ENCODE measurements at places on chromosomes 4 and X.

- no peak for DNase-seq
Observed at GRCh38 chr4:8128100-8128856, 30.3 kb downstream of the ABLIM2 start.

- DNase-seq = no peak
Observed at GRCh38 chrX:3699821-3700381, 13.5 kb downstream of the PRKX start.

- no peak for DNase-seq
Observed at GRCh38 chr4:23932901-23933308, 43.1 kb upstream of the PPARGC1A start.

DNA sequence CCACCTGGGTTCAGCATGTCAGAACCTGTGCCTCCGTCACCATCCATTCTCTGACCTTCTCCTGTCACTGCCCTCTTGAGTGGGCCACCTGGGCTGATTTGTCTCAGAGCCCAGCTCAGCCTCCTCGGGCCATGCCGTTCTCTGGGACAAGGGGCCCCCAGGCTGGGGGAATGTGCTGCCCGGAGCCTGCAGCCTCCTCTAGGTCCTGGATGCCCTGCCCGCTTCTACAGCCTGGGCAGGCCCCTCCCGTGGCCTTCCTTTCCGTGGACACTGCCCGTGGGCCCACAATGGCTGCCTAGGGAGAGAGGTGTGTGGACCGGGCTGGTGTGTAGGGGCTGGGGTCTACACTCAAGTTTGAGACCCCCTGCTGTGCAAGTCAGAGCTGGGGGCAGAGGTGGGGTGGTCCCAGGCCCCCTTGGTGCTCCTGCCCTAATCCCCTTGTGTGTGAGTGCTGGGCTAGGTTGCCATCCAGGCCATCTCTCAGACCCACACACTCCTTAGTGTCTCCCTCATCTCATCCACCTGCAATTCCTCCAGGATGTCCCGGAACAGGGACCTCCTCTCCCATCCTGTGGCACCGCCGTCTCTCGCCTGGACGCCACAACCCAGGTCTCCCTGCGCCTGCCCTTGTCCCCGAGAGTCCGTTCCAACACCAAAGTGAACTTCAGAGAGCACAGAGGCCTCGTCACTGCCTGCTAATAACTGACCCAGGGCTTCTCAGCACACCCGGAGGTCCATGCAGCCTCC lies 12.4 kb downstream of the PSAPL1 start:
- peak; percentile 7 for DNase-seq

GRCh38 chr4:69991016-69991415 lies 4.8 kb upstream of the STATH start:
- no peak for DNase-seq

DNA sequence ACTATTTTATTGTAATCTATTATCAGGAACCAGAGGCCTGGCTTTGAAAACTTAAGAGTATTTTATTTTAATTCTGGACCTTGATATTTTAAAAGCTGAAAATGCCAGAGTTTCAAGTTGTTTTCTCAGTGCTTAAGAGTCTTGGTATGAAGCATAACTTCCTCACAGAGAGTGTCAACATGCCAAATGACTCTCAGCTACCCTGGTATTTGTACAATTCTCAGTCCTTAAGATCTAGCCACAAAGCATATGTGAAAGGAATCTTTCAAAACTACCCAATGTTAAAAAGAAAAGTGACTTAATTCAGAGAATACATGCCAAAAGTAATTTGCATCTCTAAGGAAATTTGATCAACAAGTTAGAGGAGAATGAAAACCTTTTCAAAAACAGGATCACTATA lies 171.9 kb downstream of the DKK2 start:
- DNase-seq = no peak

DNA sequence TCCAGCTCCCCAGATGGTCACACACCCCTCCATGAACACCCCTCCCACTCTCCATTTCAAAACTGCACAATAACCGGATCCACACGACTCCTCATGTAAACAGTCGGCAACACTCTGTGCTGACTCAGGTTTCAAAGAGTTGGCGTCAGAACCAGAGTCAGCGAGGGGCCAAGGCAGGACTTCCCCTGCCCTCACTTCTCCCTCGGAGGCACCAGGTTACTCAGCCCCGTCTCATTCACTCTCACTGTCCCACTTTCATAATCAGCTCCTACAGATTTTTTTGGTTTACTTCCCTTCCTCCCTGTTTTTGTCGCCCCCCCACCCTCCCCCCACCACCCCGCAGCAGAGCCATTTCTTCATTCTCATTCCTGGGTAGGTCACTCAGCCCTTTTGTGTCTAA lies 2.7 kb upstream of the TIMP1 start:
- DNase-seq = no peak

DNA sequence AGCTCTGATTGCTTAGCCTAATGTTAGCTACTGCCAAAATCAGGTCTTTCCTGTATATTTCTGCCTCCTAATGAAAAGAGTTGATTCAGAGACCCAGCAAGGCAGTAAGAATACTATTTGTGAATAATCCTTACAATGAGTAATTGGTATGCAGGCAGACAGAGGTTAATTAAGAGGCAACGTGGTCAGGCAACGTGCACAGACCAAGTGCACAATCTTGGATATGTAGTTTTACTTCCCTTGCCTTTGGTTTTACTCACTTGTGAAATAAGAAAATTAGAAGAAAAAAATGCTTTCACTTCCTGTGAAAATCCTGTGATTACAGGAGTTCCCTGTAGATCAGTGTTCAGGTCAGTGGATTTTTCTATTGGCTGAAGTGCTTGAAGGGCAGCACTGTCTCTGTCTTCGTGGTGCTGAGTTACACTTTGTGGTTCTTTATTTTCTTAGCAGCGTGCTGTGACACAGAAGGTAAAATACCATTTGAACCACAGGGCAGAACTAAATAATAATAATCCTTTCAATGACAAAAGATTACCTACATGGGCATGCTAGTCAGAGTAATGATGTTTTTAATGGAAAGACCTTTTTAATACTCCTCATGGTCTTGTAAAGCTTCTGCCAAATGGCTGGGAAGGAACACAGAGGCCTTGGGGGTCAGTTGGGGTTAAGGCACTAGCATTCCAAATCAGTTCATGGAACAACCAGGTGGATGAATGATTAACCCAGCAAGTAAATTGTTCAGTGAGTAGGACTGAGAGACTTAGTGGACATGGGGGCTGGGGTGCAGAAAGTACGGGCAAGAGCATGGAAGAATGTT lies 430.9 kb downstream of the MAPK10 start:
- DNase-seq = no peak

- no peak for DNase-seq
Observed at GRCh38 chr4:173564461-173564860, 34.4 kb upstream of the HAND2 start.

- DNase-seq = no peak
Observed at GRCh38 chr4:83285055-83285407, 433 bp upstream of the COQ2 start.

DNA sequence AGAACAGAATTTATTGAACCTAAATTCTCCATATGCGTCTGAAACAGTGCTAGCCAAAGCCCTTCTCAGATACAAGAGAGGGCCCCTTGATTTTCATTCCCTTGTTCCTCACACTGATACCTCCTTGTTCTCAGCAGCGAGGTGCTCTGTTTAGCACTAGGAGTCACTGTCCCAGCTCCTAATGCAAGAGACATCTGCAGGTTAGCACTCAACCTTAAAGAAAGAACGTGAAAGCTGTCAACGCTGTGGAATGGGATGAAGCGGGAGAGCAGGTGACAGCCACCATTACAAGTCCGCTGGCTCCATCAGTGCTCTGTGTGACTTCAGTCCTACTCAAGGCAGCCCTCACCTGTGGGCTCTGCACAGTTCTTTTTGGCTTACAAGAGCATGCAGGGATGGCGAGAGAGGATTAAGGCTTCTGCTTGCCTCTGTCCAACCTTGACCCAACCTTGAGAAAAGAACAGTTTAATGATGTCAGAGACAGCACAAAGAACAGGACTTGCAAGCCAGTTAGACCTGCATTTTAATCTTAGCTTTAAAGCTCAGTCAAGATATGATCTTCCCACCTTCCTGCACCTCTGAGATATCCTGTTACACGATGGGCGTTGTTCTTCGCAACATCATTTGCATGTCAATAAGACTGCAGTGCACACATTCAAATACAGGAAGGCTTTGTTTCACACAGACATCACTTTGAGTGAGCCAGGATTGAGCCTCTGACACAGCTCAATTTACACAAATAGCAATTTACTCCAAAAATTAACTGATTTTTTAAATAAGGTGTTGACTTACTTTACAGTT lies 95.1 kb downstream of the ARSF start:
- no peak for DNase-seq

DNA sequence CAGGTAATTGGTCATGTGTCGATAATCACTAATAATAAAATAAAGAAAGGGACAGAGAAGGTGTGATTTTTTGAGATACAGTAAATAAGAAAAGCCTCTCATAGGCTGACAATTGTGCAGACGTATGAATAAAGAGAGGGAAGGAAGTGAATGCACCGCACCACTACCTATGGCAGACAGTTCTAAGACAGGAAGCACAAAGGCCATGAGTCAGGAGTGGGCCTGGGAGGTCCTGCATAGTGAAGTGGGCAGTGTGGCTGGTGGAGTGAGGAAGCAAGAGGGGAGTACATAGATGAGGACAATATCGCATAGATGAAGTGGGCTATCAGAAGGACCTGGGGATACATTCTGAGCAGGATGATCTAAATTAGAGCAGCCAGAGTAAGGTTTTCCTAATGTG lies 75.6 kb downstream of the BMP3 start:
- DNase-seq = no peak

- no peak for DNase-seq
Observed at GRCh38 chr4:41957634-41958033, 22.4 kb downstream of the TMEM33 start.

GRCh38 chrX:25026576-25026975 lies 10.8 kb upstream of the ARX start:
- no peak for DNase-seq

DNA sequence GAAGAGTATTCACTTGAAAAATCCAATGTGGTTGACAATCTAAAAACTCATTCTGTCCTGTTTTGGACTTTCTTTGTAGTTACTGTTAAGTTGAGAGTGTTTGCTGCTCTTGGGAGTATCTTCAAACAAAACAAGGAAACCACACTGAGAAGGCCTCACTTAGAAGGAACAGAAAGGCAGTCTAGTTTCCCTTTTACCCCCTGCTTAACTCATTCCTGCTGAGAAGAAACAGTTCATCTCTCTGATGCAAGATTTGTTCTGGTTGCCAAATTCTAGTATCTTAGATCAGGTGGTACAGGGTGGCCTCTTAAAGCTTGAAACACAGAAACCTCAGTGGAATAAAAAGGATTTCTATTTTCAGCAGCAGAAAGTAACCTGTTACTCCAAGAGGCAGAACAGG lies 41.4 kb downstream of the GUCY2F start:
- no peak for DNase-seq

GRCh38 chr4:165716472-165716871 lies 156.6 kb upstream of the TLL1 start:
- no peak for DNase-seq

DNA sequence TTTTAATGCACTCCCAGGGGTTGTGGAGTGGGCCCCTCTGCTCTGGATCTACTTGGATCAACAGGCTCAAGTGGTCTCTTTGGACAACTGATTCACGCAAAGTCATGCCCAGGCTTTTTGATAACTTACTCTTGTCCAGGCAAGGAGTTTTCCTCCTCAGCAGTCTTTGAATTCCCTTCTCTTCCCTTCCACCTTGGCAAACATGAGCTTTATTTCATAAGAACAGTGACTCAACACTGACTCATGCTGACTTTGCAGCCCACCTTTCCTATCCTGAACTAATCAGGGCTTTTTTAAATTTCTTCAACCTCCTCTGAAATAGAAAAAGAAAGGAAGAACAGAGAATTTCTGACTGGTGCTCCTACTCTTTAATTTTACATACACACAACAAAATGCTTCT lies 132.1 kb upstream of the LDB2 start:
- DNase-seq = no peak

- no peak for DNase-seq
Observed at GRCh38 chr4:104811727-104812126, 317.0 kb upstream of the CXXC4 start.

DNA sequence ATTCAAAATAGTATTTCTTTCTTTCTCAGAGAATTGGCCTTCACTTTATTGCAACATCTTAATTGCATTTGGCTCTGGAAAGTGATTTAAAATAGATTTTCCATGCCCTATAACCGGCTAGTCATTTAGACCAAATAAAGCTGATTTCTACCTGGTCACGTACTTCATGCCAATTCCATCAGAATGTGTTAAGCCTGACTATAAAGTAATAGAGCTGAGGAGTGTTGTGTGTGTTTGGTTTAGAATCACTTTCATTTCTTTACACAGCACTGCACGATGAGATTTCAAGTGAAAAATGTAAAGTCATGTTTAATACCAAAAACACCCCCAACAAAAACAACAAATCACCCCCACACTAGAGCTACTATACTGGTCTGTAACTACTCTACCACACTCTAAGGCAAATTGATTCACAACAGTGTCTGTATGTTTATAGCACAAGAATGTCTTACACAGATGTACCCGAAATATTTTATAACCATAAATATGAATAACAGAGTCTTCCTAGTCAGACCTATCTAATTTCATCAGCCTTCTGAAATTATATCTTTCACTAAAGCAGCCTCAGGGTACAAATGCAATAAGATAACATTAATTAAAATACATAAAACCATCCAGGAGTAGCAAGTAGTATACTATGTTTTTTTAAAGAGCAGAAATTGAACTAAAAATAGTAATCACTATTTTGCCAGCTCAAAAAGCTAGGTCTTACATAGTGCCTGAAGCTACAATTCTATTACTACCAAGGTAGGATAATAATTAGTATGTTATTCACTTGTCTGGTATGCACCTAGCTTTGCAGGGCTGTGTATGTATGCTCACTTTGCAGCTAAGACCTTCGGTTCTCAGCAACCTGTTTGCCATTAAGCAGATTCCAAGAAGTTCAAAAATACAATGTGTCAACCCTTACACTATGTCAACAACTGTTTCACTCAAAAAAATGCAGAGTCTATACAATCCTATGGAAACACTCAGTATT lies 28.4 kb downstream of the APBB2 start:
- no peak for DNase-seq

GRCh38 chr4:158176108-158176507 lies 3.3 kb upstream of the GASK1B start:
- no peak for DNase-seq

DNA sequence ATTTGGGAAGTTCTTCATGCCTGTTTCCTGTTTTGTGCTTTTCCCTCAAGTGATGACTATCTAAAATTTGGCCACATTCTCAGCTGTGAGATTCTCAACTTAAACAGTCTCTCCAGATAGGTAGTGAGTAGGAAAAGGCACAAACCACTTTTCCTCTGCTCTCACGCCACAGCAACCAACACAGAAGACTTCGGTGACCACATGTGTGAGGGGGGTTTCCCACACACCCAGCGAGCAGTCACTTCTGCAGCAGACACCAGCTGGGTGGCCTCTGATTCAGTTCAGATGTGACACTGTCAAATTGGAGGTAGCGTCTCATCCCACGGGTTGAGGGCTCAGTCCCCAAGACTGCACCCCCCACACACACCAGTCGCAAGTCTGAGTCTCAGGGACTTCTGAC lies 25.1 kb upstream of the CLDN34 start:
- no peak for DNase-seq

GRCh38 chr4:122898370-122899150 lies 23.8 kb downstream of the NUDT6 start:
- no peak for DNase-seq

Measured in D721Med (cell line).